ENCODE measurements at places on chromosomes 13 and 19. TPM values are rescaled to one million over a fixed set of nuclear protein-coding genes. Genes with fewer than 3 reads are reported as not detected.

TEKTIP1 gene
- total RNA-seq = 0.84 TPM

ZNF428 gene
- 14.9 TPM for total RNA-seq

ELAVL1 gene
- 48.7 TPM for total RNA-seq

KLF2 gene
- 5.2 TPM for total RNA-seq

FGF21 gene
- not detected for total RNA-seq

LRRC8E gene
- 11.6 TPM for total RNA-seq

SYCN gene
- total RNA-seq = not detected

KLK6 gene
- 106 TPM for total RNA-seq

SIGLEC8 gene
- not detected for total RNA-seq

ZNF112 gene
- 2.2 TPM for total RNA-seq

CAPNS1 gene
- total RNA-seq = 953 TPM

RFPL4A gene
- not detected for total RNA-seq

MAP4K1 gene
- total RNA-seq = 3.4 TPM

IGSF23 gene
- total RNA-seq = not detected

HTR2A gene
- total RNA-seq = 0.08 TPM

SHISA2 gene
- total RNA-seq = 0.16 TPM

All from esophagus mucosa (tissue), 1 donor.